ENCODE measurements at places on chromosomes 6 and 20. TPM values are rescaled to one million over a fixed set of nuclear protein-coding genes. Genes with fewer than 3 reads are reported as not detected.

- no peak for DNase-seq
Measured at GRCh38 chr6:10416863-10417641, 2.2 kb upstream of the TFAP2A start.

DNA sequence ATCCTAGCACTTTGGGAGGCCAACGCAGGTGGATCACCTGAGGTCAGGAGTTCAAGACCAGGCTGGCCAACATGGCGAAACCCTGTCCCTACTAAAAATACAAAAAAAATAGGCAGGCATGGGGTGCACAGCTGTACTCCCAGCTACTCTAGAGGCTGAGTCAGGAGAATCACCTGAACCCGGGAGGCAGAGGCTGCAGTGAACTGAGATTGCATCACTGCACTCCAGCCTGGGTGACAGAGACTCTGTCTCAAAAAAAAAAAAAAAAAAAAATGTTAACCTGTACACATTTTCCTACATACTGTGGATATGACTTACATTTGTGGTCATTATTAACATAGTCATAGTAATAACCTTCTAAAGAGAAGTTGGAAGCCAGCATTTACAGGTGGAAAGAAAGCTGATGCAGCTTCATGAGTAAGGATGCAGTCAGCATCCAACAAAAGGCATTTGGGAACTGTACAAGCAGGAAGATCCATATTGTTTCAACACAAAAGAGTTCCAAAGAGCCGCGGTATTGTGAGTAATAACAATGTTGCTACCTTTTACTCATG lies 186.2 kb downstream of the GPX5 start:
- no peak for DNase-seq

- no peak for DNase-seq
Measured at GRCh38 chr6:7546020-7546369, 4.5 kb downstream of the DSP start.

DNA sequence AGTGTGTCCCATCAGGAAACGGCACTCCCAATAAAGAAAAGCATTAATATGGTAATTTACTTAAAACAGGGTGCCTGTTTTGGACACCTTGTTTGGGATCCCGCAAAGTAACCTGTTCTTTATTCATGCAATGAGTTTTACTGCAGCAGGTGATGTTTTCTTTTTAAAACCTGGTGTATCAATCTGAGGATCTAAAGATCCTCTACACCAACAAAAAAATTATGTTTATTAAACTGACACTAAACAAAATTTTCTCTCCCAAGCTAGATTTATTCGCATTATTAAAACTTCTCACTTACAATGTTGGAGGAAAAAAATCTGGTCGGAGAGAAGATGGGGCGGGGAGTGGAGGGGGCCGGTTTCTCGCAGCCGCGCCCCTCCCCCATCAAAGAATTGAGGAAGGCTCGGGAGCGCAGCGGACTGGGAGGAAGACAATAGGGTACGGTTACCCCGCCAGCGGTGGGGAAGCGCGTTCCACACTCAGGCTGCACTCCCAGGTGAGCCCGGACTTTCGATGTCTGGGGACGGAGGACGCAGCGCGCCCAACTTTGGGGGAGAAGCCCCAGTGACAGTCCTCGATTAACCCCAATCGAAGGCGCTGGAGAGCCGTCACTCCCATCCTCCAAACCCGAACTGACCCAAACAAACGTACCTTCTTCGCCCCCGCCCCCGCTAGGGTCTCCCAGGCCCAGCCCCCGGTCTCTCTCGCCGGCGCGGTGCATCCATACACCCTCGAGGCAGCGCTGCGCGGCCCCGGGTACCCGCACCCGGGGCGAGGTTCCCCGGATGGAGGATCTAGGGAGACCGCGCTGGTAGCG lies 1.3 kb downstream of the CD24 start:
- DNase-seq = no peak

DNA sequence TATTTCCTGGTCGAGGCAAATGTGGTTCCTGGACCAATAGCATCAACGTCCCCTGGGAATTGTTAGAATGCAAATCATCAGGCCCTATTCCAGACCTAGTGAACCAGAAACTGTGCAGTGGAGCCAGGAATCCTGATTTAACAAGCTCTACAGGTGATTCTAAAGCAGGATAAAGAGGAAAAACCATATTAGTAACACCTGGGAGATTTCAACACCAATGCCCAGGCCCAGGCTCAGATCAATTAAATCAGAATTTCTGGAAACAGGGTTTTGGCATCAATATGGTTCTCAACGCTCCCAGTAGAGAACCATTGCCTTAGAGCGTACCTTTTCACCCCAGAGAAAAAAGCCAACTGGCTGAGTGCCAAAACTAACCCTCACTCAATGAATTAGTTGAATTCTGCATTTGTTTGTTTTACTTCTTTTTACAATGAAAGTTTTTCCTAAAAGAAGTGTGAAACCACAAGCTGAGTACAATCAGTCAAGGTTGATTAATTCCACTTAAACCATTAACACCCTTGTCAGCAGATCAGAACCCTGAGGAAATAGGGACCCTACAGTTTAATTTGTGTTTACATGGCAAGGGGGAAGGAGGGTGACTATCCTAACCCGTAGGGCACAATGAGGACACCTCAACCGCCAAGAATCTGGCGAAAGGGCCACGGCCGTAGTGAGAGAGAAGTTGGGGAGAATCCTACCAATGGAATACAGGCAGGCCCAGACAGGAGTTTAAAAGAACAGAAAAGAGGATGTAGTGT lies 34.9 kb upstream of the LOC128125822 start:
- no peak for DNase-seq

DNA sequence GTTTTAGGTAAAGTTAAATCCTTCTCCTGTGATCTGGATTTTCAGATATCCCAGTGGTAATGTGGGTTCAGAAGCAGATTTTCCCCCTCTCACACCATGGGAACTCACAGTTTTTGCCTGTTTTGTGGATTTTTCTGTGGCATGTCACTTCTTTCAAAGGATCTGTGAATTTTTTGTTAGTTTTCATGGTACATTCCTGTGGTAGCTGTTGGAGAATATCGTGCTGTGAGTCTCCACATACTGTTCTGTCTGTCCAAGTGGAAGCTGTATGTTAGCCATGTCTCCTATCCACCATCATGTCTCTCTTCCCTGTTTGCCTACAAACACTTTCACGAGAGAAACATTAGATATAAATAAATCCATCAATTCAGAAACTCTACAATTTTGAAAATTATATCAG lies 378.7 kb upstream of the ADGRB3 start:
- no peak for DNase-seq

GRCh38 chr20:61924858-61925554 lies 140.7 kb downstream of the TAF4 start:
- DNase-seq = no peak

DNA sequence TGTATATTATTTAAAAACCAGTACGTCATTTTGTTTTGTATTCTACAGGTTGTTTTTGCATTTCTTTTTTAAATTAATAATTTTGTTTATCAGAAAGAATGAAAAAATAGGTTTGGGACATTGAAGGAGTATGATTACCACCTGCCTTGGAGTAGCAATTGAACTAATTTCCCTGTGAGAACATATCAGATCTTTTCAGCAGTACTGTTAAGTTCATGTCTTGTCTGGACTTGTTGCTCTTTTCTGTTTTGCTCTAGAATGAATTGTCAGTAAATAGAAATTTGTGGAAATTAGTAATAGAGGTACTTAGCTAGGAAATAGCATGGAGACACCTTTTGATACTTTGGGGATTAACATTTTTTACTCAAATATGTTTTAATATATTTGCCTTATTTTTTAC lies 24.3 kb downstream of the HSF2 start:
- no peak for DNase-seq

DNA sequence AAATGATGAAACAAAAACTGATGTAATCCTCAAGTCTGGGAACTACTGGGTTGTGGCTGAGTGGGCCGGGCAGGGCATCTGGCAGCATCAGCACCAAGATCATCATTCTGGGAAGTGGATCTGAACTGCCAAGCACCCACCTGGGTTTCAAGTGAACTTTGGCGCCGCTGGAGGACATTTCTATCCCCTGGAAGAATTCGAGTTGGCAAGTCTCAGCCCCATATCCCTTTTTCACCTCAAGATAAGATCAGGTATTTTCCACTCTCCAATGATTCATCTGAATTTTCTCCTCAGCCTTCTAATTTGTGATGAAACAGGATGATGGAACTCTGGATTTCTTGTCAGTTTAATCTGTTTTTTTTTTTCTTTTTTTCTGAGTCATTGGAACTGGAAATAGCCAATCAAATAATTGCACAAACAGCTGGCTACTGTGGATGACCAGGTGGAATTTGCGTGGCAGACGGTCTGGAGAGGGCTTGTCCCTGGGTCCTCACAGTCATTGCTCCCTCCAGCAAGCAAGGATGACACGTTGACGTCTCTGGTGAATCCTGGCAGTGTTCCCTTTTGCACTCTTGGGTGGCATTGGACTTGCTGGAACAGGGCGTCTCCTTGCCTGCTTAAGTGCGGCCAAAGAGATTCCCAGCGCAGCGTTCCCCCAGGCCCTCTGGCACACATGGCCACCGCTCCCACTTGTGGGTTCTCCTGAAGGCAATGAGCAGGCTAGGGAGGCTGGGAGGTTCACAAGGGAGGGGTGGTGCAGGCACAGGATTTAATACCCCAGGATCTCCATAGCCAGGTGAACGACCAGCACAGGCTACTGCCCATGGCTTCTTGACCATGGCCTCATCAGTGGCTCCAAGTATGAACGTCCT lies 80.4 kb downstream of the DHX35 start:
- no peak for DNase-seq

GRCh38 chr6:110214338-110214737 lies 34.1 kb downstream of the CDC40 start:
- DNase-seq = no peak

GRCh38 chr6:73452107-73452461 lies at the start of gene CGAS:
Gene CGAS, minus strand, starts transcription at chr6:73452297. Its CDS starts 116 bp downstream, at chr6:73452181.
- peak; percentile 38 for DNase-seq

DNA sequence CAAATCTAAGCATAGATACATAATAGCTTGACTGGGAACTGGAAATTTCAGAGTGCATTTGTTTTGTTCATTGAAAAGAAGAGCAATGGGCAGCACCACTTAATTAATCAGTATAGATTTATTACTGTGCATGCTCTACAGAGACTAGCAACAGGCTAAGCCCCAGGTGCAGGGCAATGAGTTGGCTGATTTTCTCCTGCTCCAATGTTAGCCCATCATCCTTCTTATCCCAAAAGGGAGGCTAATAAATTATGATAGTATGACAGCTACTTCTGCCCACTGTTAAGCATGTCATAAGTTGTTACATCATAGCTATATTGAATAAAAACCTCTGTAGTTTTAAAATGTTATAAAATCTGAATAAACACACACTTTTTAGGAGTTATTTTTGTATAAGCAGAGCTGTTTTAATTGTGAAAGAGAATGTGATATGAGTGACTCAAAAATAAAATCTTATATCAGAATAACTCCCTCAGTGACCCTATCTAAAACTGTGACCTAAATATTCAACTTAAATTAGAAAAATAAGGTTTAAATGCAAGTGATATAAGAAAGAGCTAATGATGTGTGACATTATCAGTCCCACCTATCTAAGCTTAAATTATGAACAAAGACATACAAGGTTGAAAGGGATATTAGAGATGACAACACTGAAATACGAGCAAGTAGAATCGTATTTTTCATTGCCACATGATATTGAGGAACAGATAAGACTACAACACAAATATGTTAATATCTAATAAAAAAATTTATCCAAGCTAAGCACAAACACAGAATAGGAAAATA lies 967.3 kb upstream of the ADGRB3 start:
- DNase-seq = no peak

DNA sequence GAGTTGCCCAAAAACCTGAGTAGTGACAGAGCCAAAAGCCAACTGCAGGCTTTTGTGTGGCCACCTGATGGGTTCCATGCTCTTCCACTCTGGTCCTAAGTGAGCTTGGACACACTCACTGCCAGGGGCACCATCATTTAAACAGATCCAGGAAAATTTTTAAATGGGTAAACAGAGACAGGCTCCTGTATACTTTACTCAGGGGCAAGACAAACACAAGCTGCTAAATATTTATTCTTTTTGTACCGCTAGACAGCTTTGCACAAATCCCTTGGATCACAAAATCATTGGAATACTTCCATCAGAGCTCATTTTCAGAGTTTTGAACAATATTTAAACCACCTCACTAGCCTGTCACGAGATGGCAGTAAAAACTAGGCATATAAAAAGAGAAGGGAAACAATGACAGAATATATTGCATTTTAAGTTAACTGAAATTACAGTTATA lies 31.4 kb downstream of the GCLC start:
- no peak for DNase-seq

GRCh38 chr20:38804682-38805501 lies 605 bp upstream of the PPP1R16B start:
- DNase-seq = no peak

DNA sequence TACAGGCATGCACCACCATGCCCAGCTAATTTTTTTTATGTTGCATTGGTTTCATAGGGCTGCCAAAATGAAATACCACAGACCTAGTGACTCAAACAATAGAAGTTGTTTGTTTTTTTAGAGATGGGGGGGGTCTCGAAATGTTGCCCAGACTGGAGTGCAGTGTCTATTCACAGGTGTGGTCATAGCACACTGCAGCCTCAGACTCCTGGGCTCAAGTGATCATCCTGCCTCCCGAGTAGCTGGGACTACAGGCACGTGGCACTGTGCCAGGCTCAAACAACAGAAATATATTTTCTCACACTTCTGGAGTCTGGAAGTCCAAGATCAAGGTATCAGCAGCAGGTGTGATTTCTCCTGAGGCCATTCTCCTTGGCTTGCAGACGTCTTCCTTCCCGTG lies 6.6 kb upstream of the SLC16A10 start:
- no peak for DNase-seq

DNA sequence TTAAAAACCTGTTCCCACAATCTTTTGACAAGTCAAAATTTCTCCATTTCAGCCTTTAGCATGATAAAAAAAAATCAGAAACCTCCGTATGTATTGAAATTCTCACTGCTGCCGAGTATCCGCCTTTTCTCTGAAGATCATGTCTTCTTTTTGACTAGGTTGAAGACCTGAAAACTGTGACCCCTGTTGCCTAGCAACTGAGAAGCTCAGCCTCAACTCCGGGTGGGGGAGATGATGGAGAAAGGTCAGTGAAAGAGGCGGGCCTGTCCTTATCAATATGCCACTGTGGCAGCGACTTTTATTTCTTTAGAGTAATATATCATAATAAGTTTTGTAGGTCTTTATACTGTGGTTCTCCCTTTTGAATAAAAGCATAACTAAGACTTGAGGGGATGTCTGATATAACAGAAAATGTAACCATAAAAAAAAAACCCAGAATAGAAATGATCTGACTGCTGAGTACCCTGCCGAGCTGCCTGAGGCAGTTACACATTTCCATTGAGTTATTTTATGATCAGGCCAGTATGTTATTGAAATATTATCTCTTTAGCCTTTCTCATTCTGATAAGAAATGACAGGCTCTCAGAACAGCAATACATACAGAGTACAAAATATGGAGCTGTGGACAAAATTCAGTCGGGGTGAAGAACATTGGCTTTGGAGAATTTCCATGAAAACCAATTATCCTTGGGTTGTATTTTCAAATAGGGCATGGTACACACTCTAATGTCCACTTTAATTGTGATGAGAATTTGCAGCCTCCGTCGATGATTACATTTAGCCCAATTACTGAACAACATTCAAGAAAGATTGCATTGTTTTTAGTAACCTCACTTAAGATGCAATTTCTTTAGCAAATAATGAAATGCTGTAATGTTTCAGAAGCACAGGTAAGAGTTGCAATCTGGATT lies 136.7 kb upstream of the EEF1E1 start:
- no peak for DNase-seq

LY6G6C gene
- 0.63 TPM for polyA plus RNA-seq

BPIFB3 gene
- not detected for polyA plus RNA-seq

CALHM5 gene
- polyA plus RNA-seq = 2.4 TPM

GJA10 gene
- not detected for polyA plus RNA-seq

GNAS-AS1 gene
- polyA plus RNA-seq = 0.83 TPM

MAP7 gene
- polyA plus RNA-seq = 30.0 TPM

BACH2 gene
- polyA plus RNA-seq = 9.0 TPM

PRR18 gene
- polyA plus RNA-seq = 0.12 TPM

RIPK1 gene
- 20.7 TPM for polyA plus RNA-seq
